ENCODE measurements at places on chromosomes 12 and 14. TPM values are rescaled to one million over a fixed set of nuclear protein-coding genes. Genes with fewer than 3 reads are reported as not detected.
A peak's percentile ranks its signal among the peaks of the same experiment; 100 is the strongest.

DNA sequence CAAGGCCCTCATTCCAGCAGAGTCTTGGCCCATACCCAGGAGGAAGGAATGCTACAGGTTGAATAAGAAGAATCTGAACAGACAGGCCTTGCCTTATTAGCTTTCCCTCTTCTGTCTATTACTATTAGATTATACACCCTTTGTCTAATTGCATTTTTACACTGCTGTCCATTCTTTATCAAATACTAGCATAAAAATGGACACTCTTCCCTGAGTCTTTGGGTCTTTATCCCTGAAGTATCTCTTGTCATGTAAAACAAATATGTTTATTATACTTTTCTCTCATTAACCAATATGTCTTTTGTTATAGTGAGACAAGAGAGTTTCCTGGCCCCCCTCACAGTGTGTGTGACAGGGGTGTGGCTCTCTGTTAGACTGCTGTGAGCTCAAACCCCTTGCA, 897.4 kb upstream of the SEL1L start:
- no peaks in the 10 kb centered on the region for H3K4me1 ChIP-seq
- H3K4me3 ChIP-seq = no peak overlapping the region
- DNase-seq = no peak
- H3K36me3 ChIP-seq = no peaks in the 10 kb centered on the region

DNA sequence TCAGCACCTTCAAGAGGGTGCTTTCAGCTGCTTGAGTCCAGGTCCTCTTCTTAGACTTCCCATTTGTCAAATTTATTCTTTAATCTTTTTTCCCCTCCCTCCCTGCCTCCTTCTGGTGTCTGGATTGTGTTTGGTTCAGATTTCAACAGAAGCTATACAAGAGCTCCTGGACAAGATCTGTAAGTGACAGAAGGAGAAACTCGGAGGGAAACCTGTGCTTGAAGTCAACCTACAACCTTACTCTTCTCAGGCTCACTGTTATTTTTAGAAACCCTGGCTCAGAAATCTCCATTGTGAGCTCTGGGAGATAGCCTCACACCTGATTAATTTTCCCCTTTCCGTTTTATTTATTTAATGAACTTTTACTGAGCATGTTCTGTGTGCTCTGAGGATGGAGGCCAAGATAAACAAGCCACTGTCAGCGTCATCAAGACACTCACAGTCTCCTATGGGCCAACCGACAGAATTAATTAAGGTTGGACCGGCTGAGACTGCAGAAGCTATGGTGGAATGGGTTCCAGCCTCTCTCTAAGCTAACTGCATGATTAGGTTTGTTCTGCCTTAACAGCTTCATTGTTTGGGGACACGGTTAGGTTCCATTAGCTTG, 13.5 kb downstream of the PDE1B start:
- H3K4me1 ChIP-seq = no peaks in the 10 kb centered on the region
- peaks cover 5% of the 10 kb centered on the region for H3K27me3 ChIP-seq
- no peaks in the 10 kb centered on the region for H3K36me3 ChIP-seq
- DNase-seq = no peak
- H3K27ac ChIP-seq = no peak overlapping the region

GRCh38 chr14:34873589-34874385, 1.4 kb downstream of the BAZ1A start:
- peak overlapping the region; percentile 85 for H3K27ac ChIP-seq
- no peaks in the 10 kb centered on the region for H3K27me3 ChIP-seq
- no peak for DNase-seq
- H3K4me1 ChIP-seq = peaks cover 41% of the 10 kb centered on the region
- no peaks in the 10 kb centered on the region for H3K36me3 ChIP-seq

DNA sequence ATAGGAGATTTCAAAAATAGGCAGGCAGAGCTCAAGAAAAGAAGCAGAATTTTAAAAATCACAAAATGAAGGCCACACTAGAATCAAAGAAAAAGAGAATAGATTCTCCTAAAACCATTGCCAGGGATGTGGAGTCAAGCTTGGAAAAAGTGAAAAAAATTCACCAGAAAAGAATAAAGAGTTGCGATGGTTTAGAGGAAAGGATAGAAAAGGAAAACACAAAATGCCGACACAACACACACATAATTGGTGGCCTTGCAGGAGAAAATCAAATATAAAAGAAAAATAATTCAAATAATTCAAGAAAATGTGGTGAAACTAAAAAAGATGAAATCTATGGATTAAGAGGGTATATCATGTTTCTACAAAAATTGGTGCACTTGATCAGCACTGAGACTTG, 181.6 kb upstream of the C14orf180 start:
- no peaks in the 10 kb centered on the region for H3K4me1 ChIP-seq
- H3K27ac ChIP-seq = no peak overlapping the region
- H3K36me3 ChIP-seq = no peaks in the 10 kb centered on the region
- DNase-seq = no peak
- H3K27me3 ChIP-seq = peaks cover 39% of the 10 kb centered on the region

GRCh38 chr14:34766606-34767005, 52.2 kb upstream of the CFL2 start:
- no peaks in the 10 kb centered on the region for H3K4me1 ChIP-seq
- H3K27ac ChIP-seq = no peak overlapping the region
- no peak overlapping the region for H3K4me3 ChIP-seq
- H3K27me3 ChIP-seq = no peaks in the 10 kb centered on the region
- peaks cover 12% of the 10 kb centered on the region for H3K36me3 ChIP-seq

GRCh38 chr14:29941401-29941800, 13.8 kb upstream of the PRKD1 start:
- H3K4me3 ChIP-seq = no peak overlapping the region
- no peak for DNase-seq

GRCh38 chr14:75578786-75579337, 442 bp downstream of the FLVCR2 start:
- no peaks in the 10 kb centered on the region for H3K36me3 ChIP-seq
- DNase-seq = peak; percentile 31
- peaks cover 48% of the 10 kb centered on the region for H3K4me1 ChIP-seq
- no peaks in the 10 kb centered on the region for H3K27me3 ChIP-seq

DNA sequence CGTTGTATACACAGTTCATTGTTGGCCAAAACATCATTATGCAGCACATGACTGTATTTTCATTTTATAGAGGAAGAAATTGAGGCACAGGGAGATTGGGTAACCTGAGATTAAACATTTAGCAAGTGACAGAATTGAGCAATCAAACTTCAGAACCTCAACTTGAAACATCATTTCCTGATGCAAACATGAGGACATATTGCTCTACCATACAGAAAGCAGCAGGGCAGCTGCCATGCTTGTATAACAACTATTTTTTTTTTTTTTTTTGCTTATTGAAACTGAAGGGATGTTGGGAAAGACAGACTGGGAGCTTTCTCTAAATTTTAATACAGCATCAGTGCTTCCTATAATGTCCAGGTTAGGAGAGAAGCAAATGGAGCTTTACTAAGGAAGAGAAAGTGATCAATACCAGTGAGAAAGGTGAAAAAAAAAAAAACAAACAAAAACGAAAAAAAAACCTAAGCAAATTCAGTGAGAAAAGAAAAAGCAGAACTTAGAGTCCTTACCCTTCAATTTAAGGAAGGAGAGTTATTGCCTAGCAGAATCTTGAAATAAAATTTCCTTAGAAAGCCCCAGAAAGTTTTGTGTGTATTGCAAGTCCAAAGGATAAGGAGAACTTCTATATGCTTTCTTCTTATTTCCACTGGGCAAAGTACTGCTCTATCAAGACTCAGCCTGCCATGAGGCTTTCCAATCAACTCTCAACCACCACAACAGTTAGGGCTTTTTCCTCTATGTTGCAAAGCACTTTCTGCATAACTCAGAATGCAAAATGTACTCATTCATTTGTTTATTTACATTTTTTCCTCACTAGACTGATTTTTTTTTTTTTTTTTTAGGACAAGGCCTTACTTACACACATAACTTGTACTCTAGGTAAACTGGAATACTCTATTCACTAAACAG, 21.6 kb downstream of the BTG1 start:
- H3K36me3 ChIP-seq = no peaks in the 10 kb centered on the region
- H3K27me3 ChIP-seq = no peaks in the 10 kb centered on the region
- H3K4me3 ChIP-seq = no peak overlapping the region

DNA sequence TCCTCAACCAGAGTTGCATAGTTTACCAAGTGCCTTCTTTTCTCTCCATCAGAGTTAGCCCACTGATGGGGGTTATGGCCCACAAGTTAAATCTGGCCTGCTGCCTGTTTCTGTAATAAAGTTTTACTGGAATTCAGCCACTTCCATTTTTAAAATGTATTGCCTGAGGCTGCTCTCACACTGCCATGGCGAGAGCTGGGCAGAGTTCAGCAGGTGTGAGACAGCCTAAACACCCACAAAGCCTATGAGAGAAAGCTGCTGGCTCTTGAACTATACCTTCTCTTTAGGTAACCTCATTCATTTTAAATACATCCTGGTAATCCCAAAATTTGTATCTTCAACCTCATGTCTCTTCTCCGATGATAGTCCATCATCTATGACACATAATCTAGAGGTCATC, 86.1 kb downstream of the BCL2L14 start:
- no peaks in the 10 kb centered on the region for H3K27me3 ChIP-seq
- no peak overlapping the region for H3K4me3 ChIP-seq
- H3K4me1 ChIP-seq = no peaks in the 10 kb centered on the region
- no peak for DNase-seq

DNA sequence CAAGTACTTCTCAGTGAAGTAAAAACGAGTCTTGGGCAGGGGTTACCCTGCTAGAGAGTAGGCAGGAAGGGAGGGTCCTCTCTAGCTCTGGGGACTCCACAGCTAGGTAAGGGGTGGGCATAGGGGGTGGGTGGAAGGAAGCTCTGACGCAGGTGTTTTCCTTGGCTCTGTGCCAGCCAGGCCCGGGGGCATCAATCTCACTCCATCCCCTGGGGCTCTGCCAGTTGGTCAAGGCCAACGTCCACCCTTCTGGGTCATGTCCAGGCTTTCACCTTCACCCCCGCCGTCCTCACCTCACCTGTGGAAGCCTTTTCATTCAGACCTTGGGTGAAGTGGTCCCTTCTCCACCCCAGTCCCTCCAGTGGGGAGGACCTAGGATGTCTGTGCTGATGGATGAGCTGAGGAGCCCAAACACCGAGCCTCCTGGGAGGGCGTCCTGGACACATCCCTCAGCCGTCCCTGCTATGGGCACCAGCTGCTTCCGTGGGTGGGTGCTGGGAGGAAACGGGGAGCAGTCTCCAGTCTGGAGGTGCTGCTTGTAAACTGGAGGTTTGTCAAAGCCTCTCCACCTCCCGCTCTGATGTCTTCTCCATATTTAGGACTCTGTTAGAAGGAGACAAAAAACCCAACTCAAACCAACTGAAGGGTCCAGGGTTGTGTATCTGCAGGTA, 71.5 kb upstream of the SFSWAP start:
- no peak overlapping the region for H3K4me3 ChIP-seq
- H3K4me1 ChIP-seq = no peaks in the 10 kb centered on the region
- H3K27ac ChIP-seq = no peak overlapping the region
- H3K27me3 ChIP-seq = peaks cover under 1% of the 10 kb centered on the region
- no peak for DNase-seq

GRCh38 chr14:100138082-100138787, 21.2 kb downstream of the DEGS2 start:
- H3K4me3 ChIP-seq = no peak overlapping the region
- DNase-seq = no peak
- peaks cover 41% of the 10 kb centered on the region for H3K4me1 ChIP-seq

DNA sequence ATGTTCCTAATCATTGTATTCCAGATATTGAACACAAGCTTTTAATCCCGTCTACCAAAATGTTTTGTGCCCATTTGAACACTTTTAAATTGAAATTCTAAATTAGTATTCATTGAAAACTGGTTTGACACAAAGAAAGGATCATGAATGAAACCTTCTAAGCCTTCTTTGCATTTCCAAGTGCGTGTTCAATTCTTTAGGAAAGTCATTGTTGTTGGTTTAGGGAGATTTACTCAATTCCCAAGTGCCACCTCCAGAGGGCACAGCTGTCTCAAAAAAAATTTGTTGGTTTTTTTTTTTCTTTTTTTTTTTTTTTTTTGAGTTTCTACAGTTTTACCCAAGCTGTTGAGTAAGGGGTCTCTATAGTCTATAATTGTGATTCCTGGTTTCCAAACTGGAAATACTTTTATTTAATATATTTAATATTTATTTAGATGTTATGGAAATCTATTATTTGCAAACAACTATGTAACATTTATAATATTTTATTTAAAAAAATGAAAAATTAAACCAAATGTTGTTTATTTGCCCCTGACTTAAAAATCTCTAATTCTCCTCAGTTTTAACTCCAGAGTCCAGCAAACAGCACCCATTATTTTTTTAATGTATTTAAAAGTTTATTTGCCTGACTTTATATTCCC, 79.9 kb downstream of the NEDD1 start:
- H3K27me3 ChIP-seq = 0 out of 2 replicates have a peak, but pooled peaks cover 1% of the 10 kb centered on the region
- no peaks in the 10 kb centered on the region for H3K36me3 ChIP-seq
- peak; percentile 27 for DNase-seq
- no peak overlapping the region for H3K4me3 ChIP-seq

Gene HCFC2
- total RNA-seq = 4.9 TPM

Gene LIN7A
- 31.9 TPM for total RNA-seq

Gene MORN3
- total RNA-seq = 2.0 TPM

Gene ZDHHC22
- not detected for total RNA-seq

Measured in HepG2 (cell line).